ENCODE measurements at places on chromosomes 16 and 17.

DNA sequence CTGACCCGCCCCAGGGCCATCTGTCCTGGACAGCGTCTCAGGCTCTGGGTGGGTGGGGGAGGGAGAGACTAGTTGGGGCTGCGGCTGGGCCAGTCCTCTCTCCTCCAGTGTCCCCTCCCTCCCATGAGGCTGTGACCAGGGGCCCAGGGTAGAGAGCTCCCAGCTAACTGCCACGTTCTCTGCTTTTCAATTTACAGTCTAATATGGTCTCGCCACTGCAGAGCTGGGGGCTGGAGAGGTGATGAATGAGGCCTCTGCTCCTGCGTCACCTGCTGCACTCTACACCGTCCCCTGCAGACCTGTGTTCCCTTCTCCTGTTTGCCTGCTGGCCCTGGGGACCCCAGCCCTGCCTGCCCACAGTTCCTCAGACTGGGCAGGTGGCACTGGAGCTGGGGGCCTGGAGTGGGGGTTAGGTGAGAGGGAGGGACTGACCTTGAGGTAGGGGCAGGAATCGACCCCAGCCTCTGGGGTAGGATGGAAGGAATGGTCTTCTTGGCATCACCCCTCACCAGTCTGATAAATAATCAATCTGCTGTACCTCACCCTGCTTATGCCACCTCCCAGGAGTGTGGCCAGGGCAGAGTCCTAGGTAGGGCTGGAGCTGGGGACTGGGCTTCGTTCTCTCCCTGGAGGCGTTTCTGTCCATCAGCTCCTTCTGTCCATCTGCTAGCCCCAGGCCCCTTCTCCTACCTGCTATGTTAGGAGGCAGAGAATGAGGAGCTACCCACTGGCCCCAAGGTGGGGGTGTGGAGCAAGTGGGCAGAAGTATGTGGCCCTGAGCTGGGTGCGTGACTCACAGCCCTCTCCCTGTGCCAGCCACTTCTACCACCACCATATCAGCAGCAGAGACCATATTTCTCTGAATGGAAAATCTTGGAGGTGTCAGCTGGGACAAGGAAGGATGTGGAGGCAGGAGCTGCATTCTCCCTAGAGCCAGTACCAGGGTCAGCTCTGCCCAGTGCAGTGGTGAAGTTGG, 12.9 kb downstream of the SEZ6 start:
- DNase-seq: no peak

DNA sequence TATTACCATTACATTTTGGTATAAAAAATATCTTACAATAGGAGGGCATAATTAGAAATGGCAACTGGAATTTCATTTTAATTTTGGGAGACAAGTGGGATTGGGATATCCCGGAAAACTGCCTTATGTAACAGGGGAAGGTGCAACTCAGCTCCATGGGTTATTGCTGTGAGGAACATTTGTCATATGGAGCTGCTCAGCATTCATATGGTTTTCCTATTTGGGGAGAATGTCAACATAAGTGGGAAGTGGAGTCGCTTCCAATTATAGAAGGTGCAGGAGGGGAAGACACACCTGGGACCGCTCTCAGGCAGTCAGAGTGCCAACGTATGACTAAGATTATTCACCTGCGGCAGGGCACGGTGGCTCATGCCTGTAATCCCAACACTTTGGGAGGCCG, 10.7 kb downstream of the ODF4 start:
- DNase-seq: no peak

DNA sequence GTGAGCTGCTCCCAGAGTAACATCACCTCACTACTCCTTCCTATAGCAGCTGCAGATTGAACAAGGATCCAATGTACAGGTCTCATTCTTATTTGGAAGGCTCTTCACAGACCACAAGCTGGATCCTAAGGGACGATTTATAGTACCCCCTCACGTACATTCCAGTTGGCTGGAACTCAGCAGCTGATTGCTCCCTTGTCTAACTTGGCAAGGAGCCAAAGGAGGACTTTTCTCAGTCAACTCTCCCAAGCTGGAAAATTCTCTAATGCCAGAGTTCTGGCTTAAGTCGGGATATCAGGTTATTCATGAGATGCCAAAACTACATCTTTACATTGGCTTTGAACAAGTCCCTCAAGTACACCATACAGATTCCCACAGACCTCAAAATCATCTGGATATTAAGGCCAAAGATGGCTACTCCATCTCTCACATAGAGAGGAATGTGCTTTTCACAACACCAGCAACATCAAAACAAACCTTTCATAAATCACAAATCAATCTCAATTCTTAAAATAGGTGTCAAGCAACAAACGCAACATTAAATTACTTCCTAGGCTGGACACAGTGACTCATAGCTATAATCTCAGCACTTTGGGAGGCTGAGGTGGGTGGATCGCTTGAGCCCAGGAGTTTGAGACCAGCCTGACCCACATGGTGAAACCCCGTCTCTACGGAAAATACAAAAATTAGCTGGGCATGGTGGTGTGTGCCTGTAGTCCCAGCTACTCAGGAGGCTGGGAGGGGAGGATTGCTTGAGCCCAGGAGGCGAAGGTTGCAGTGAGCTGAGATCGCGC, 39.3 kb downstream of the SMG6 start:
- no peak for DNase-seq

DNA sequence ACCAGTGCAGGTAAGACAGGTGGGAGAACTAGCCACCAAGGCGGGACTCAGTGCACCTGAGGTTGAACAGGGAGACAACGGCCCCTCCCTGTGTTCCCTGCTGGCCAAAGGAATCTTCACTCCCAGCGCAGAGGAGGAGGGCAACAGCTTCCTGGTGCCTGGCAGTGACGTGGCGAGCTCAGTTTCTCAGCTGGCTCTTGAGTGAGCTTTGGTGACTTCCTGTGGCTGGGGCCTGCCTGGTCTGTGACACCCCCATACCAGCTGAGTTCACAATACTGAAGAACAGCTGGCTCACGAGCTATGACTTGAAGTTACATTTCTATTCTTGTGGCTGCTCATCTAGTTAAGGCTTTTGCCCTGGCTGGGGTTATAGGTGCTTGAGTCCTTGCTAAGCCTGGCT, 26.1 kb downstream of the WNT9B start:
- DNase-seq: peak; percentile 22

GRCh38 chr17:19579867-19580565, 46.4 kb downstream of the SLC47A1 start:
- no peak for DNase-seq

DNA sequence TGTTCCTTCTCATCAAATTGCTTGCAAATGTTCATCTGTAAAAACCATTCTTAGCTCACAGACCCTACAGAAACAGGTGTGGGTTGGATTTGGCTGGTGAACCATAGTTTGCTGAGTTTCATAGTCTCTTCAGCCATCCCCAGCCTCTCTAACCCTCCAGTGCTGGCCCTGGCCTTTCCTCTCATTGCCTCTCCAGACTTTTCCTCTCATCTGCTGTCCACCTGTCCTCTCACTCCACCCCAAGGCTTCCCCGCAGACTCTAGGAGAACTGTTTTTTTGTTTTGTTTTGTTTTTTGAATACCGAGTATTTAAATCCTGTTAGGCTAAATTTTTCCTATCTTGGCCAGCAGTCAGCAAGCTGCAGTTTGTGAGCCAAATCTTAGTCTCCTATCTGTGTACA, 41.1 kb downstream of the MEOX1 start:
- DNase-seq: no peak

DNA sequence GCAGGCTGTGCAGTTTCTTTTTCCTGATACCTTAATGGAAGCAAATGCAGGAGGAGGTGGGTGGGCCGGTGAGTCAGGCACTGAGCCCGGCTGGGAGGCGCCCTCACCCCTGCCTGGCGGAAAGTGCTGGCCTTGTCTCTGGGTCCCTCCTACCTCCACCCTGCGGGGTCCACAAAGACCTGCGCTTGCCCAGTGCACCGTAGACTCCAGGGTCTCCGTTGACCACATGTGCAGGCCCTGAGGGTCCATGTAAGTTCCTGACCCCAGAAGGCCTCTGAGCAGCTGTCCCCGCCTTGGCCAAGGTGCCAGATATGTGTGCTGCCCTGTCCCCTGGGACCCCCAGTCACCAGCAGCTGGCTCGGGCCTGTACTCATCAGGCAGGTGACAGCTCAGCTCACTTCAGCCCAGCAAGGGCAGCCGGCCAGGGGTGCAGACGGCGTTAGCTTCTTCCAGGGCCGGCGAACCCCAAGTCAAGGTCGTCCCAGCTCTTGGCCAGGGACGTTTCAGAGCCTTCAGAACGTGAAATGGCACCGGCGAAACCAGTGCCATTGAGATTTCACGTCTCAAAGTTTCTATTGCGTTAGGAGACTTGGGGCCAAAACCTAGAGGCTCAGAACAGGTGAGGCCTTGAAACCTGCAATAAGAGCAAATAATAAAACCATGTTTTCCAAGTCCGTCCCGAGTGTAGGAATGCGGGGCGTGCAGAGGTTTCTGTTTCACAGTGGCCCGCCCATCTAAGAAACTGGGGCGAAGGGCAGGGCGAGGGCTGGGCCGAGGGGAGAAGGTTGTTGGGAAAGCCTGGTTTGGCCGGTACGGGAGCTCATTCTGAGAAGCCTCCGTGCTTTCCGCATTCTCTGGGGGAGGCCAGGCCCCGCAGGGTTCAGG, 12.1 kb downstream of the METRNL start:
- no peak for DNase-seq

DNA sequence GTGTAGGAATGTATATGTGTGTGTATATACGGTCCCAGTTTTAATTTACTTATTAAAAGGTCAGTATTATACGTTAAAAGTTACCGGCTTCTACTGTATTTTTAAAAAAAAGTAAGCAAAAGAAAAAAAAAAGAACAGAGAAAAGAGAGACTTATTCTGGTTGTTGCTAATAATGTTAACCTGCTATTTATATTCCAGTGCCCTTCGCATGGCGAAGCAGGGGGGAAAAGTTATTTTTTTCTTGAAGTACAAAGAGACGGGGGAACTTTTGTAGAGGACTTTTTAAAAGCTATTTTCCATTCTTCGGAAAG, 1.6 kb downstream of the NOG start:
- no peak for DNase-seq

- DNase-seq: no peak
Measured at GRCh38 chr16:53515259-53515658, 12.2 kb upstream of the AKTIP start.

- peak; percentile 63 for DNase-seq
Measured at GRCh38 chr16:86566601-86566965, at the start of gene FOXC2. TSS of gene FOXC2 (plus strand) at chr16:86566829. CDS start at chr16:86567336, 507 bp downstream.

GRCh38 chr16:50838165-50838564, 96.3 kb downstream of the CYLD start:
- DNase-seq: no peak

- DNase-seq: no peak
Measured at GRCh38 chr16:81487301-81487720, 42.7 kb downstream of the CMIP start.

All from activated T-cell treated with anti-CD3 and anti-CD28 coated beads, Interleukin-2, amount 50 U/mL, for 48 hours (primary cell).